ENCODE measurements at places on chromosomes 5 and 9. TPM values are rescaled to one million over a fixed set of nuclear protein-coding genes. Genes with fewer than 3 reads are reported as not detected.
A peak's percentile ranks its signal among the peaks of the same experiment; 100 is the strongest.

- no peak for DNase-seq
Measured at GRCh38 chr9:109411069-109411761, 86.9 kb downstream of the PTPN3 start.

DNA sequence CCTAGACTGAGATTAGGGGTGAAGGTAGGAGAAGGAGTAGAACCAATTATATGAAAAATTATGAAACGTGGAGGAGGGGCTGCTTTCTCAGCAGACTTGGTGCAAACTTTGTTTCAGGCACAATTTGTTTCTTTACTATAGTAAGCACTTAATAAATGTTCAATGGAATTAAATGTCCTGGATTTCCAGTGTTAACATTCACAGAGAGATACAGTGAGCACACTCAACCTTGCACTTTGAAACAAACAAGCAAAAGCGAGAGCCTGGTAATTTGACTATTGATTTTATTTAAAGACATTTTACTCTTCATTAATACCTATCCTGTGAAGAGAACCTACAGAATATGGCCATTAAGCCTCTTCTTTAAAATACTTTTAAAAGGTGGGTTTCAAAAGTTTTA is 933 bp downstream of the LECT2 start:
- no peak for DNase-seq

Gene ACOT12
- polyA plus RNA-seq = not detected

DNA sequence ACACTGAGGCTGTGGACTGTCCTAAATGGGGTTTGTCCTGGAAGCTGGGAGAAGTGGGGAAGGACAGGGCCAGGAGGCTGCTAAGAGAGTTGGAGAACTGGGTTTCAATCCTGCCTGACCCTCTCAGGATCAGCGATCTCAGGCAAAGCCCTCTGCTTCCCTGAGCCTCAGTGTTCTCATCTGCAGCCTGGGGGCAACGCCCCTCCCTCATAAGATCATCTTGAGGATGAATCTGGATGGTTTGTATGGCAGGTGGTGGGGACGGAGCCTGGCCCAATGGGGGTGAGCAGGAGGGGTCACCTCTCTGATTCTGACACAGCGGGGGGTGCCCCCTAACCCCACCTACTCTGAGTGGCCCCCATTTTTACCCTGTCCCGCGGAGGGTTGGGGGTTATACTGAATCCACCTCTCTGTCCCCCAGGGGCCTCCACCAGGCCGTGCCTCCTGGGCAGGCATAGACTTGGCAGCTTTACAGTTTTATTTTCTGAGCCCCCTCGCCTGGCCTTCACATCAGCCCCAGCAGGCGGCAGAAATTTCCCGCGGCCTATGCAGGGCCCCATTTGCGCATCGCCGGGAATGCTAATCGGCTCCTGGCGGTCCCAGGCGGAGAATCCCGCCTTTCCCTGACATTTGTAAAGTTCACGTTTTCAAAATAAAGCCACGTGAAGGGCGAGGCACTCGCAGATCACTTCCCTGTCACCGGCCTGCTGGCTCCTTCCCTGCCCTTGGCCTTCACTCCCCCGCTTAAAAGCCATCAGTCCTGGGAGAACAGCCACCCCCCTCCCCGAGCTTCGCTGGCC is 17.8 kb upstream of the LAMC3 start:
- DNase-seq = no peak

DNA sequence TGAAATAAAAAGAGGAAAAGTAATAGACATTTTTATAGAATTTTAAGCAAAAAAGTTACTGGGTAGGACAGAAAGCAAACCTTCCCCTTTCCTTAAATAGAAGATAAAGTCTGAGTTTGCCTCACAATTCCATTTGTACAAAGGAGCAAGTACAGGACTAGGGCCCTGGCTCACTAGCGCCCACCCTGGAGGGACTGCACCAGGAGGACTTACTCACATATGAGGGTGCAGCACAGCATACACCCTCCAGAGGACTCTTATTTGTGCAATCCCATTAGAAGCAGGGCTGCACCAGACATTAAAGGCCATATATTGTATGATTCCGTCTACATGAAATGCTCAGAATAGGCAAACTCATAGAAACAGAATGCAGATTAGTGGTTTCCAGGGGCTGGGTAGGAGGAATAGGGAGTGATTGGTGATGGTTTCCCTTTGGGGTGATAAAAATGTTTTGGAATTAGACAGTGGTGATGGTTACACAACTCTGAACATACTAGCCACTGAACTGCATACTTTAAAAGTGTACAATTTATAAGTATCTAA is 4.5 kb downstream of the REEP5 start:
- no peak for DNase-seq

Gene GABRA1
- polyA plus RNA-seq = not detected

GRCh38 chr5:131751506-131751905 is 45.3 kb downstream of the FNIP1 start:
- DNase-seq = no peak

DNA sequence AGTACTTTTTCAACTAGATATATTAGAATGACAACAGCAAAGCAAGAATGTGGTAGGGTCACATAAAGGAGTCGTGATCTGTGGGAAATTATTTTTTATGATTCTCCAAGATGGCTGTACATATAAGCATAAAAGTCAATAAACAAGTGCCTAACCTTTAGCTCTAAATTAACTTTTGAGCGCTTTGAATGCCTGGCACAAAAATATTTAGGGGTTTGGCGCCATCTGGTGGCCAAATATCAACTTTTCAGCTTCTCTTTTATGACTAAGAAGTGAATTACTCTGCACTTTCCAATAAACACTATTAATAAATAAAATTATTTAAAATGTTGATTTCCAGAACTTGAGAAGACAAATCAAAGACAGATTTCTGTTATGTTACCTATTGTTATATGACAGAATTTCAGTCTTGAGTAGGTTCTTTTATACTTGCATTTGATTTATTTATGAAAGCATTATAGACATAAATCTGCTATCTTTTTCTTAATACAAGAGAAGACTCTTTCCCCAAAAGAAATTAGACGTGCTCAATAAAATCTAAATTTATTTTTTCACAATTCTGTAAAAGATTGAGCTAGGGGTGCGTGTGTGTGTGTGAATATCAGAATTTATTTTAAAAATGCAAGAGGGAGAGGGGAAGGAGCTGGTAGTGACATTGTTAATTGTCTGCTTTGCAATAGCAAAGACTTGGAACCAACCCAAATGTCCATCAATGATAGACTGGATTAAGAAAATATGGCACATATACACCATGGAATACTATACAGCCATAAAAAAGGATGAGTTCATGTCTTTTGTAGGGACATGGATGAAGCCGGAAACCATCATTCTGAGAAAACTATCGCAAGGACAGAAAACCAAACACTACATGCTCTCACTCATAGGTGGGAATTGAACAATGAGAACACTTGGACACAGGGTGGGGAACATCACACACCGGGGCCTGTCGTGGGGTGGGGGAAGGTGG is 36.7 kb upstream of the ARRDC3 start:
- peak; percentile 34 for DNase-seq

Gene NUTM2G
- polyA plus RNA-seq = not detected

Gene PTGDS
- not detected for polyA plus RNA-seq

Gene CEP72
- polyA plus RNA-seq = 5.8 TPM

Gene FREM1
- polyA plus RNA-seq = 0.04 TPM

- DNase-seq = peak; percentile 44
Measured at GRCh38 chr9:130117816-130118632, 54.2 kb upstream of the NCS1 start.

GRCh38 chr5:167122267-167122666 is 1169.2 kb upstream of the WWC1 start:
- DNase-seq = no peak

Data from foreskin keratinocyte (primary cell).